NCI-H146 (cell line): ENCODE measurements at places on chromosomes 4 and X.

- peak; percentile 30 for DNase-seq
Observed at GRCh38 chrX:75229774-75230173, 44.1 kb upstream of the UPRT start.

DNA sequence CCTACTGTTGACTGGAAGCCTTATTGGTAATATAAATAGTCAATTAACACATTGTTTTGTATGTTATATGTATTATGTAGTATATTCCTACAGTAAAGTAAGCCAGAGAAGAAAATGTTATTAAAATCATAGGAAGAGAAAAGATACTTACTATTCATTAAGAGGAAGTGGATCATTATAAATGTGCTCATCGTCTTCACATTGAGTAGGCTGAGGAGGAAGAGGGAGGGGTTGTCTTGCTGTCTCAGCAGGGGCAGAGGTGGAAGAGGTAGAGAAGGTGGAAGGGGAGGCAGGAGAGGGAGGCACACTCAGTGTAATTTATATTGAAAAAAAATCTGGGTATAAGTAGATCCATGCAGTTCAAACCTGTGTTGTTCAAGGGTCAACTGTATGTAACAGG is 10.6 kb downstream of the CDKL5 start:
- DNase-seq: no peak

GRCh38 chr4:118077767-118078105 is 43.5 kb downstream of the NDST3 start:
- DNase-seq: no peak

DNA sequence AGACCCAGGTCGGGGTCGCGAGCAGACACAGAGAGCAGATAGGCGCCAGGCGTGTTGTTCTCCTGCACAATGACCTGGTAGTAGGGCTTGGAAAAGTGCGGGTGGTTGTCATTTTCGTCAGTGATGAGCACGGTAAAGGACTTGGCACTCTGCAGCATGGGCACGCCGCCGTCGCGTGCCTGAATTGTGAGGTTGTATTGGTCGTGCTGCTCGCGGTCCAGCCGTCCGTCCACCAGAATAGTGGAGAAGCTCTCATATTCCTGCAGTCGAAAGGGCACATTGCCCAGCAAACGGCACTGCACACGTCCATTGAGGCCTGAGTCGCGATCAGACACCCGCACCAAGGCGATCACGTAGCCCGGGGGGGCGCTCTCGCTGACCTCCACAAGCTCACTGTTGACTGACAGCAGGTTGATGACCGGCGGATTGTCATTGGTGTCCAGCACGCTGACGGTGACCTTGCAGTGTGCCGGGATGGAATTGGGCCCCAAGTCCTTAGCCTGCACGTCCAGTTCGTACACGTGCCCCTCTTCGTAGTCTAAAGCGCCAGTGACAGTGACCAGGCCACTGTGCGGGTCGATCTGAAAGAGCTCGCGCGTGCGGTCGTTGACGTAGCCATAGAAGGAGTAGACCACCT is 2.8 kb downstream of the PCDH19 start:
- DNase-seq: no peak

DNA sequence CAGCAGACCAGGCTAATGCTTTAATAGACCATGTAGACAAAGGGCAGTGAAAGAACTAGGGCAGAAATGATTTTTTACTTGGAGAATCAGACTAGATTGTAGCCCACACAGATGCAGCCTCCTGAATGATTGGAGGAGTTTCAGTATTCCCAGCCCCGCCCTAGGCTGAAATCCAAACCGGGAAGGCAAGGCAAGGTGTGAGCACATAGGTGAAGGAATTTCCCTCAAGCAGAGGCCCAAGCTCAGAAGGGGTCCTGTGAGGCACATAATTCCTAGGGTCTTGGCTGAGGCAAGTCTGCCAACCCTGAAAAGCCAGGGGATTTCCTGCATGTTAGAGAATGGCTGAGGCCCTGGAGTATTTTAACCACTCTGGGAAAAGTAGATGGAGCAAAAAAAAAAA is 56.4 kb upstream of the PAK3 start:
- DNase-seq: no peak

DNA sequence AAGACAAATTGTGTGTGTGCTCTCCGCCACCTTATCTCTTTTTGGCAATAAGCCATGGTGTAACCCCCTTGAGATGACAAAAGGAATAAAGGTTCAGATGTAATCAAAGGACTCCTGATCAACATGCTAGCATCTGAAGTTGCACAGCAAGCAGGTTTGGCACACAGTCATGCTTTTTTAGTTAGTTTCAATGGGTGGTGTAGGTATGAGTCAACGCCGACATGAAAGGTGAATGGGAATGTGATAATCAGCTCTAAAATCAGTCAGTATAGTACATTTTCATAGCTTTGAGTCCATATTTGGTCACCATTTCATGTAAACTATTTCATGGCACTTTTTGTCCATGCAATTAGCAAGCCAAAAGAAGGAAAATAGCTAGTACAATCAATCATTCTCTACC is 50.4 kb upstream of the ETNPPL start:
- no peak for DNase-seq

- DNase-seq: no peak
Observed at GRCh38 chr4:115484479-115484878, 371.1 kb upstream of the NDST4 start.

- no peak for DNase-seq
Observed at GRCh38 chr4:111957116-111957515, 188.1 kb upstream of the FAM241A start.
